ENCODE measurements at places on chromosomes 4 and X. TPM values are rescaled to one million over a fixed set of nuclear protein-coding genes. Genes with fewer than 3 reads are reported as not detected.

The DOK7 gene
- 46.7 TPM for total RNA-seq

The FAT4 gene
- 6.7 TPM for total RNA-seq

The NKX3-2 gene
- not detected for total RNA-seq

The ITIH6 gene
- total RNA-seq, result not detected

The TSPYL2 gene
- total RNA-seq, result 37.0 TPM

GRCh38 chr4:152462047-152462446 lies 73.8 kb downstream of the FBXW7 start:
- H3K36me3 ChIP-seq, result no peaks in the 10 kb centered on the region
- H3K4me1 ChIP-seq, result peaks cover 27% of the 10 kb centered on the region
- H3K27me3 ChIP-seq, result no peaks in the 10 kb centered on the region
- H3K27ac ChIP-seq, result peak overlapping the region; percentile 60

GRCh38 chrX:96182366-96182765 lies 502.3 kb upstream of the DIAPH2 start:
- DNase-seq, result no peak
- no peak overlapping the region for H3K4me3 ChIP-seq
- H3K36me3 ChIP-seq, result no peaks in the 10 kb centered on the region
- no peak overlapping the region for H3K27ac ChIP-seq
- H3K27me3 ChIP-seq, result no peaks in the 10 kb centered on the region

DNA sequence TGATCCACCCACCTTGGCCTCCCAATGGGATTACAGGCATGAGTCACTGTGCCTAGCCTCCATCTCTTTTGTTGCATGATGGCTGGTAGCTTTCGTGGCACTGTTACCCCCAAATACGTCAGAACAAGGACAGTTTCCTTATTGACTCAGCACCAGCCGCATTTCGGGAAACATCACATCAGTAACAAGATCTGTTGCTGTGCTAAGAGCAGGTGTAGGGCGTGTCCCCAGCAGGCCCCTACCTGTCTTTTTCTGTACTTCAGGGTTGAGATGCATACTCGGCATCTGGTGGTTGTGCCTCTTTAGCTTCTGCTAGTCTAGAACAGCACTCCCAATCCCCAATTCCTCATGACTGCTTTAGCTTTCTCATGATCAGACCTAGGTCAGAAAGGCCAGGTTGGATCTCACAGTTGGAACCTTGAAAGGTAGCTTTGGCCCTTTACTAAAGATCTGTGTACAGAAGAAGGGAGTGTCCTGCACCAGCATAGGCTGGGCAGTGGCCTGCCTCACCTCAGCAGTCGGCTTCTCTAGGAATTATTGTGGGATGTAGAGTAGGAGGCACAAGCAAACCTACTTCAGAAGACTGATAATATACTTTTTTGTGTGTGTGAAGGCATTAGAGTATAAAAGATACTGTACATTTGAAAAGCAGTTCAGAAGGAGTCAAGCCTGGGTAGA lies 36.8 kb downstream of the NSD2 start:
- peaks cover 32% of the 10 kb centered on the region for H3K36me3 ChIP-seq
- H3K4me3 ChIP-seq, result no peak overlapping the region
- no peaks in the 10 kb centered on the region for H3K27me3 ChIP-seq
- H3K4me1 ChIP-seq, result no peaks in the 10 kb centered on the region
- no peak for DNase-seq
- H3K27ac ChIP-seq, result no peak overlapping the region

DNA sequence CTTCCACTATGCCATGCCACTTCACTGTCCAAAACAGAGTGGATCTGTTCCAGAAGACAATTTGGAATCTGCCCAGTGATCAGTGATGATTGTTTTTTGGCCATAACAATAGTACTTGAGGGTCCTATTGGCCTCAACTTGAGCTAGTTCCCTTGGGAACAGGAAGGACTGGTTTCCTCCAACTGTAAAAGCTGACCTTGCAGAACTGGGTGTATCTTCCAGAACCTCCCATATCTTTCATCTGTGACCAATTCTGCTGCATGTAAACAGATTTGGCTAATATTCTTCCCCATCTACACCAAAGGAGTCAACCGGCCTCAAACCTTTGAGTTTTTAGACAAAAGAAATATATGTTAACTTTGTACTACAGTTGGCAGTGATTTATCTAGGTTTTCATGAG lies 165.1 kb upstream of the TRPC5 start:
- H3K27ac ChIP-seq, result no peak overlapping the region
- no peaks in the 10 kb centered on the region for H3K27me3 ChIP-seq
- H3K4me1 ChIP-seq, result no peaks in the 10 kb centered on the region
- H3K36me3 ChIP-seq, result no peaks in the 10 kb centered on the region
- H3K4me3 ChIP-seq, result no peak overlapping the region

DNA sequence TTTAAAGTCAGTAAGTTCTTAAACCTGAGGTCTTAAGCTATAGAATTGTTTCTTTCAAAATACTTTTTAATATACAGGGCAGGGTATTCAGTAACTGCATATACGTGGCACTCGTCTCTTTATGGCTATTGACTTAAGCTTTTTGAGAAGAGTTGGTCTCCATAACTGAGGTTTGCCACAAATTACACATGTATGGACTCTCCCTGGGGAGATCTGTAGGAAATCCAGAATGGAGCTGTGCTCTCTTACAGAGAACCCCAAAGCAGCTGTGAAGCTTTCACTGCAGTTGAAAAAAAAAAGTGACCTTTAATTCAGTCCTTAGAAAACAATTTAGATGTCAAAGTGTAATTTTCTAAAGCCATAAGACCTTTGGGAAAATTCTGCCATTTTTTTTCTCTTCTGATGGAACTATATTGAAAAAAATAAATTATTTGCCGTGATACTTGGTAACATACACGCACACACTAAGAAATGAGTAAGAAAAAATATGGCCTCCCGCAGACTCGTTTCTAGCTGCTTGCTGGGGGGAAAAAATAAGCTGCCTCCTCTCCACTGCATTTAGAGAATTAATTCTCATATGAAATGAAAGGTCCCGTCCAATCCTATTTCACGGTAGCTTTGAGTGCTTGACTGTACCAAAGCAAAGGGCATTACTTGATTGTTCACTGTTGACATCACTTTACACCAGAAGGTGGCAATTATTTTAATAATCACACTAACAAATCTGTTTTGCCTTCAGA lies 159.4 kb upstream of the TENM3 start:
- no peak for DNase-seq
- H3K27me3 ChIP-seq, result peaks cover 5% of the 10 kb centered on the region
- H3K36me3 ChIP-seq, result no peaks in the 10 kb centered on the region
- no peaks in the 10 kb centered on the region for H3K4me1 ChIP-seq
- no peak overlapping the region for H3K27ac ChIP-seq

DNA sequence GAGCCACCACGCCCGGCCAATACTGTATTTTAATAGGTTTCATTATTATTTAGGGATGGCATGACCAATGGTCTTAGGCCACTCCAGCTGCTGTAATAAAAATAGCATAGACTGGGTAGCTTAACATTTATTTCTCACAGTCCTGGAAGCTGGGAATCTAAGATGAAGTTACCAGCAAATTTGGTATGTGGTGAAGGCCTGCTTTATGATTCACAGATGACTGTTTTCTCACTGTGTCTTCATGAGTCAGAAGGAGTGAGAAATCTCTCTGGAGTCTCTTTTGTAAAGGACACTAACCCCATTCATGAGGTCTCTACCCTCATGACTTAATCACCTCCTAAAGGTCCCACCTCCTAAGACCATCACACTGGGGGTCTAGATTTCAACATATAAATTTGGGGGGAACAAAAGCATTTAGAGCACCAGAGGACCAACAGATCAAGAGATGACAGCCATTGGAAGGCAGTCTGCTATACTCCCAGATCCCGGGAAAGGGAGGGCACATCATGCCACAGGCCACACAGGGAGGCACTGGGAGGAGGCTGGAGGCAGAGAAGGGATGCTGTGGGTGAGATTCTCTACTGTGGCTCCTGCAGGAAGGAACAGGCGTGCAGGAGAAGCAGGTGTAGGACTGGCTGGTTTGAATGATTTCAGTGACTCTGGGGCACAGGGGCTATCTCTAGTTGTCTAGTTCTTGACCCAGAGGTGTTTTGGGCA lies 335.8 kb upstream of the SFRP2 start:
- H3K4me1 ChIP-seq, result no peaks in the 10 kb centered on the region
- H3K4me3 ChIP-seq, result no peak overlapping the region
- H3K36me3 ChIP-seq, result no peaks in the 10 kb centered on the region
- H3K27ac ChIP-seq, result no peak overlapping the region
- DNase-seq, result no peak
- H3K27me3 ChIP-seq, result peaks cover 8% of the 10 kb centered on the region

- H3K4me1 ChIP-seq, result peaks cover 9% of the 10 kb centered on the region
- DNase-seq, result no peak
- H3K36me3 ChIP-seq, result no peaks in the 10 kb centered on the region
- no peak overlapping the region for H3K4me3 ChIP-seq
- no peak overlapping the region for H3K27ac ChIP-seq
Observed at GRCh38 chr4:7915875-7916242, 23.8 kb downstream of the AFAP1 start.

- DNase-seq, result no peak
- no peaks in the 10 kb centered on the region for H3K27me3 ChIP-seq
- no peaks in the 10 kb centered on the region for H3K36me3 ChIP-seq
- no peak overlapping the region for H3K4me3 ChIP-seq
Observed at GRCh38 chr4:23937173-23937572, 47.3 kb upstream of the PPARGC1A start.

- no peak overlapping the region for H3K4me3 ChIP-seq
- no peak overlapping the region for H3K27ac ChIP-seq
- no peaks in the 10 kb centered on the region for H3K36me3 ChIP-seq
- H3K4me1 ChIP-seq, result no peaks in the 10 kb centered on the region
- DNase-seq, result no peak
Observed at GRCh38 chr4:54685810-54686209, 28.1 kb downstream of the KIT start.

- no peak overlapping the region for H3K27ac ChIP-seq
- no peak for DNase-seq
- H3K4me1 ChIP-seq, result no peaks in the 10 kb centered on the region
- no peak overlapping the region for H3K4me3 ChIP-seq
- no peaks in the 10 kb centered on the region for H3K36me3 ChIP-seq
- no peaks in the 10 kb centered on the region for H3K27me3 ChIP-seq
Observed at GRCh38 chrX:132565273-132565672, 76.4 kb upstream of the MBNL3 start.

Measured in left ventricle myocardium inferior (tissue), 1 donor.